ENCODE measurements at places on chromosomes 2 and 18. TPM values are rescaled to one million over a fixed set of nuclear protein-coding genes. Genes with fewer than 3 reads are reported as not detected.

- DNase-seq: no peak
Measured at GRCh38 chr2:208361077-208361441, 45.5 kb upstream of the PTH2R start.

DNA sequence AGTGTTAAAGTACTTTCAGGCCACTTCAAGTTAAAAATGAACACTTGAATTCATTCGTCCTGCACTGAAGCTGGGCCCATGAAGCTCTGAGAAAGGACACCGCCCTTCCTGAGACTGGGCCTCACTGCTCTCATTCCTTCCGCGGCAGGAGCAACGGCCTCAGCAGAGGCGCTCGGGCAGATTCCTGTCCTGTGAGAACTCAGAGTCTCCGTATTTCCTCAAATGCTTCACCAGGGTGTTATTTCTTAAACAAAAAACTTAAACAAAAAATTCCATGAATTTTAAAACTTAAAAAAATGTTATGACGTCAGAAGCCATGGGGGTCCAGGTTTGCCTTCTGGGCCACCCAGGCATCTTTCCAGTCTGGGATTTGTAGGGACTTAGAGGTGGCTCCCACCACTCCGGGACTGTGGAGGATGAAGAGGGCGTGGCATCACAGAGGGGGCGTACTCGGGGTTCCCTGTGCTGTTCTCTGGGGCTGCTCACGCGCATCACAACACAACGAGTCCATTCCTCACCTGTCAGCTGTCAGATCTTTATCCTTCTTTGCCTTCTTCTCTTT, 115.9 kb upstream of the ASB18 start:
- DNase-seq: no peak

DNA sequence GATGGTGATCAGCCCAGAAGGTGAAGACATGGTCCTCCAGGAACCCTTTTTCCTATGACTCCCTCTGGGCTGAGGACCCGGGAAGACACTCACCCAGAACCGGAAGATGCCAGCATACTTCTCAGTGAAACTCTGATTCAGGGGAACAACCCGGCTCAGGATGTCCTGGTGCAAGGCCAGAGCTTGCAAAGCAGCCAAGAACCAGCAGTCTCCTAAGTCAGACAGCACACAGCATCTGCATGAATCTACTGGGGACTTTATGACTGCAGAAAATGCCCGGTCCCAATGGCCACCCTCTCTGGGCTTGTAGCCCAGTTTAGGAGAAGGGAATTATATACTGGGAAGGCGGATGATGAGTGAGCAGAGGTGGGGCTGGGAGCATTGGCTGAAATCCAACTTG, 15.3 kb downstream of the CAPN14 start:
- no peak for DNase-seq

- no peak for DNase-seq
Measured at GRCh38 chr2:154067124-154067523, 195.4 kb downstream of the GALNT13 start.

GRCh38 chr2:84234103-84234502, 225.0 kb downstream of the SUCLG1 start:
- no peak for DNase-seq

- no peak for DNase-seq
Measured at GRCh38 chr2:214401580-214401979, 9.3 kb upstream of the VWC2L start.

GRCh38 chr18:79912409-79912991, 39.0 kb downstream of the SLC66A2 start:
- no peak for DNase-seq

DNA sequence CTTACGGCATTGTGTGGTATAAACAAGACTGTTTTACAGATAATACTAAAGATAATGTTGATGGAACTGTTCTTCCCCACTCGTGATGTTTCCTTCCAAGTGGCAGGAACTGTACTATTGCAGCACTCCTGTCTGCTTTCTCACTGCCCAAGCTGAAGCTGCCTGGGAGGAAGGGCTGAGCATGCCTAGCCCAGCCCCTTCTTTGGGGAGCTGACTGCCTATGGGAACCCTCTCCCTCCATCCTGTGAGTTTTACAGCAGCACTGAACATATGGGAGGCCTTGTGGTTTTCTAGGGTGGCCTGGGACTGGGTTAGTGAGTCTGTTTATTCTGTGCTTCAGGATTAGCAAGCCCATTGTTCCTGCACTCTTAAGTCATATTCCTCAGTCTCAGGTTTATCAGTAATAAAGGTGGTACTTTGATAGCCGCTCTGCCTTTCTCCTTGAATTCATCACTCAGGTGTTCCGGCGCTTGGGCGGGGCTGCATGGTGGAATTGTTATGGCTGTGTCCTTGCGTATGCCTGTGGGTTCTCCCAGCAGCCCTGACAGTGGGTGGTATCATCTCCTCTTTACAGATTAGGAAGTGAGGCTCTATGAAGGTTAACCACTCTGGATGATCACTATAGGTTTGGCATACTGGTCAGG, 379.7 kb downstream of the PTPRM start:
- peak; percentile 50 for DNase-seq

DNA sequence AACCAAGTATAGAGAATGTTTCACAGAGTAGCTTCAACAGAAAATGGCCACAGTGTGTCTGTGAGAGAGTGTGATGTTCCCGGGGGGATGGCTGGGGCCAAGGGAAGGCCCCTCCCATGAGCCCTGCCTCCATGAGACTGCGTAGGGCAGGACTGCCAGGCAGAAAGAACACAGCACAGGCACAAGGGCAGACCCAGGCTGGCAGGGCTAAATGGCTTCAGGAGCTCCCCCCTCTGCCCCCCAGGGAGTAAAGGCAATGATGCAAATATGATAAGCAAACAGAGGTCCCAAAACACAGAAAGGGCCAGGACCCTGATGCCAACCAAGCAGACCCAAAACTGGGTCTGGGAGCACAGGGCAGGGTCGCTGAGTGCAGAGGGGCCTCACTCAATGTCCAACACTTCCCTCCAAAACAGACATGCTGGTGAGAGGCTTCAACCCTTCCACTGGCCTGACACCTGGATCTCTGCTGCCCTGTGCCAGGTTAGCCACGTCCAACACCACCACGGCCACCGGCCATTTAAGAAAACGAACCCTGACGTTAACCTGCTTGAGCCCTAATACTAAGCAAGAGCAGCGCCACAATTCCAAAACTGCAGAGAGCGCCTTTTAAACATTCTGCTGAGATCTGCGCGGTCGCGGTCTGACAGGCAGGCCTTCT, 90.3 kb downstream of the HDAC4 start:
- DNase-seq: no peak

DNA sequence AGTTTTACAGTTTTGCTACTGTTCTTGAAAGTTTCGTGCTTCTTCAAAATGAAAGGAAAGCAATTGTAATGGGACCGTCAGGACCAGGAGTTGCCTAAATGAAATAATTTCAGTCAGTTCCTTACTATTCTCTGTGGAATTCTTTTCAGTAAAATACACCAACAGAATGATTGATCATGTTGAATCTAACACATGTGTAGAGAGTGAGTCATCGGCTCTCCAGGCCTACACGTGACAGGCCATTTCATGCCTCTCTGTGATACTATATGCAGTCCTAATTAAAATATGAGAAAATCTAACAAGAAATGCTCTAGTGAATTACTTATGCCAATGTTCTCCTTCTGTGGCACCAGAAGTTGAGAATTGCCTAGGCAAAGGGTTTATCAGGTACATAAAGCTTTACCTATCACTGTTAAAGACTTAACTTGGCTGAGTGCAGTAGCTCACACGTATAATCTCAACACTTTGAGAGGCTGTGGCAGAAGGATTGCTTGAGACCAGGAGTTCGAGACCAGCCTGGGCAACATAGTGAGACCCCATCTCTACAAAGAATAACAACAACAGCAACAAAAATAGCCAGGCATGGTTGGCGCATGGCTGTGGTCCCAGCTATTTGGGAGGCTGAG, 199.4 kb downstream of the LRRTM1 start:
- no peak for DNase-seq

DNA sequence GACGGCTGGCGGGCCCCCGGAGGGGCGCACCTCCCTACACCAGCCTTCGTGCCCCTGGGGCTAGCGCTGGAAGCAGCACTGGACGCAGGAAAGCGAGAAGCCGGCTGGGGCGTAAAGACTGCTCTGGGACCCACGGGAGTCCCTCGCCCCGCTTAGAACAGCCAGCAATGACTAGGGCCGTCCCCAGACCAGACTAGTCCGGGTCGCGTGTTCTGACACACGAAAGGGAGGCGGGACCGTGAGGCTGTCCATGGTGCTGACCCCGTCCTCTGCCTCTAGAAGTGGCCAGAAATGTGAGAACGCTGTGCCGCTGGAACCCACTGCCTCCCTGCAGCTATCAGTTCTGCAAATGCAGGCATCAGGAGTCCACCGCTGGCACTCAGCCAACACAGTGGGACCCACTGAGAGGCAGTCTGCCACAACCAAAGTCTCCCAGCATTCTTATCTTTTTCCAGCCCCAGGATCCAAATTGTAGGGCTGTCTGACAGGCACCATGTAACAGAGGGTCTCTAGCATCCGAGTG, at the start of gene UCN:
TSS of gene UCN (minus strand) at position 87 of the 523 bp plus-strand sequence. CDS start 550 bp downstream, outside the sequence.
- peak; percentile 46 for DNase-seq

DNA sequence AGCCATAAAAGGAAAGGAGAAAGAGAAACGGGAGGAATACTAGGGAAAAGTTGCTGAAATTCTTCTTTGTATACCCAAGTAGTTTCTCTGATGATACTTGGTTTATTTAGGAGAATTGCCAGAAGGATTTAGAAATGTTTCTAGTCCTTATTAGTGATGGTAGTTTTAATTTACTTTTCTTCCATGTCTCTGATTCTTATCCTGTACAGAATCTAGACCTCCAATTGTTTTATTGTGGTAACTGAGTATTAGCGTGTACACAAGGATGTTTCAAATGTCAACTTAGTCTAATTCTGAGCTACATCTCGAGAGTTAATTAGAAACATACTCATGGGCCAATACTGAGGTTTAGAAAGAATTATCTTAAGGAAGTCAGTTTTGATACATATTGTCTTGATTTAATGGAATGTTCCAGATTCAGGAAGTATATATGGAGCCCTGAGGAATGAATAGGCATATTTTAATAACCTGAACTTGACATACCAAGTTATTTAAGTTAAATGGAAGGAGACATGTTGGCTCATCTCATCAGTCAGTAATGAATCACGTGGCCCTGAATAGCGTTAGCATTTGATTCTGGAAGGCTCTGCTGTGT, 219.6 kb downstream of the LTBP1 start:
- DNase-seq: no peak

PID1 gene
- total RNA-seq: 60.8 TPM

GRCh38 chr18:2569338-2570207, 1.7 kb downstream of the METTL4 start:
- no peak for DNase-seq

GRCh38 chr2:146388757-146389156, 1456.1 kb upstream of the ACVR2A start:
- no peak for DNase-seq

GRCh38 chr18:41756141-41756540, 198.9 kb upstream of the PIK3C3 start:
- no peak for DNase-seq

DNA sequence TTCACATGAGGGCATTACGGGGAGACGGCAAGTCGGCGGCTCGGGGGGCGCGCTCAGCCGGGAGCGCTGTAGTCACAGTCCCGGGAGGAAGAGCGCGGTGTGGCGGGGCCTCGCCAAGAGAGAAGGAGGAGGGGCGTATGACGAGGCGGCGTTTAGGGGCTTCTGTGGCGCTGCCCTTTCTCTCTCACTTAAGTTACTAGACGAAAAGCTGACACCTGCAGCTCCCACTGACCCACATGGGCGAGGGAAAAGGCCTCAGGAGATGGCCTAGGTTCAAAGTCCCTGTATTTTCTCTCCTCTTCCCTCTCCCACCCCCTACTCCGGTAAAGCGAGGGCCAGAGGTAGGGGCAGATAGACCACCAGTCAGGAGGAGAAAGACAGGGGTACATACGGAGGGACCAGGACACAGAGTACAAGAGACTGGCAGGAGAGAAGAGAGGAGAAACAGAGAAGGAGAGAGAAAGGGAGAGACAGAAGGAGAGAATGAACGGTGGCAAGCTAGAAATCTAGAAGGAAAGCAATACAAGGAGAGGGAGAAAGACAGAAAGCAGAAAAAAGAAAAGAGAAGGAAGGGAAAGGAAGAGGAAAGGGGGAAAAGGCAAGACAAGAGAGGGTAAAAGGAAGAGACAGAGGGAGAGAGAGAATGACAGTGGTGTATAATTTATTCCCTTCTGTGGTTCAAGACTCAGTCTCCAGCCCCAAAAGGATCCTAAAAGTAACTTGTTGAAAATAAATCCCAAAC, 3.8 kb downstream of the SIX2 start:
- DNase-seq: no peak

DNA sequence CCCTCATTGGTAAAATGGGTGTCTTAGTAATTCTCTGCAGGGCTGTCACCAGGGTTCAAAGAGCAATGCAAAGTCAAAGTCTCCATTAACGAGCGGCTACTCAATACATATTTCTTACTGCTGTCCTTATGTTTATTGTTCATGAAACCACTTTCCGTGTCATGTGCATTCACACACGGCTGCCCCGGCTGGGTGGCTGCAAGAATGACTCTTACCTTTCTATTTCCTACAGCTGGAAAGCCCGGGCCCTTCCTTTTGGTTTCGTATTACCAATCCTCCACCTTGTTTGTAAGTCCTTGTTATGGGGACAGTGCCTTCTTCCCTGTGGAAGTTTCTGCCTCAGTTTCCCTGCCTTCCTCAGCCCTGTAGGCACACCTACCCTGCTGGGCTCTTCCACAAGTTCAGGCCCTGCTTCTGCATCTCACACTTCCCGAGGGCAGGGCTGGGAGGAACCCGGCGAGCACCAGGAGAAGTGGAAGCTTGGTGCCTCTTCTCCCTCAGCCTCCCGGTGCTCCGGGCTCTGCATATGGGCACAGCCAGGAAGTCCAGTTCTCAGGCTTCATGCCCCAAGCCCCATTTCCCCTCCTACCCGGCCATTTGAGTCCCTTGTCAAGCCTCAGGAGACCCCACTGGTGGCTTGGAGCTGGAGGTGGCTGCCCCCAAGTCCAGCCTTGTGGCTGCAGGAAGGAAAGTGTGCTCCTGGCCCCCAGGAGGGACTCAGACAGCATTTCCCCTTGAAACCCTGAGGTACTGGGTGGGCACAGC, 18.7 kb upstream of the ACKR3 start:
- no peak for DNase-seq

DNA sequence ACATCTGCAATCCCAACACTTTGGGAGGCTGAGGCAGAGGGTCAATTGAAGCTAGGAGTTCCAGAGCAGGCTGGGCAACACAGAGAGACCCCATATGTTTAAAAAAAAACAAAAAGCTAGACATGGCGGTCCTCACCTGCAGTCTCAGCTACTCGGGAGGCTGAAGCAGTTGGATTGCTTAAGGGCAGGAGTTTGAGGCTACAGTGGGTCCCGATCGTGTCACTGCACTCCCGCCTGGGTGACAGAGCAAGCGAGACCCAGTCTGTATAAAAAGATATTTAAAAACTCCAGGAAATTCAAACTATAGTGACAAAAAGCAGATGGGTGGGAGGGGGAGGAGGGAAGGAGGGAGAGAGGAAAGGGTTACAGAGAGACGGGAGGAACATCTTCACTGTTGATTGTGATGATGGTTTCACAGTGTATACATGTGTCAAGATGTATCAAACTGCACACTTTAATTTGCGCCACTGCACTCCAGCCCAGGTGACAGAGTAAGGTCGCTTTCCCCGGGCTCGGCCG, 942 bp upstream of the ZNF236 start:
- no peak for DNase-seq

- DNase-seq: no peak
Measured at GRCh38 chr2:74602586-74603281, 45.4 kb downstream of the M1AP start.
